EH (cell line): ENCODE measurements at places on chromosomes 2 and 18.
A peak's percentile ranks its signal among the peaks of the same experiment; 100 is the strongest.

DNA sequence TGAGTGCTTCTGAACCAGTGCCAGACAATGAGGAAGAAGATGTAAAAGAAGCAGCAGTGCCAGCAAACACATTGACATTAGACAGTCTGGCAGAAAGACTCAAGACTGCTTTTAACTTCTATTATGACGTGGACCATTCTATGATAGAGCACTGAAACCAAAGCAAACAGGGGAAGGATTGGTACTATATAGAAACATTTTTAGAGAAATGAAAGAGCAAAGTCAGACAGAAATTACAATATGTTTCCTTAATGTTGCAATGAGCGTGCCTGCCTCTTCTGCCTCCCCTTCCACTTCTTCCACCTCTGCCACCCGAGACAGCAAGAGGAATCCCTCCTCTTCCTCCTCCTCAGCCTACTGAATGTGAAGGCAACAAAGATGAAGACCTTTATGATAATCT, 39.7 kb downstream of the DHX57 start:
- no peak for DNase-seq

DNA sequence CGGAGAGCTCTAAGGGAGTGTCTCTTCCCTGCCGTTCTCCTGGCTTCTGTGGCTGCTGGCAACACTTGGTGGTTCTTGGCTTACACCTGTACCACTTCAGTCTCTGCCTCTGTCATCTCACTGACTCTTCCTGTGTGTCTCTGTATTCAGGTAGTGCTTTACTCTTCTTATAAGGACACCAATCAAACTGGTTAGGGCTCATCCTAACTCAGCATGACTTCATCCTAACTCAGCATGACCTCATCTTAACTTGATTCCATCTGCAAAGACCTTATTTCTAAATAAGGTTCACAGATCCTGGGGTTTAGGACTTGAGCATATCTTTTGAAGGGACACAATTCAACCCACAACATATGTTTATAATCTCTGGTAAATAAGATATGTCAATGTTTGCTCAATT, 51.6 kb upstream of the DSEL start:
- no peak for DNase-seq

DNA sequence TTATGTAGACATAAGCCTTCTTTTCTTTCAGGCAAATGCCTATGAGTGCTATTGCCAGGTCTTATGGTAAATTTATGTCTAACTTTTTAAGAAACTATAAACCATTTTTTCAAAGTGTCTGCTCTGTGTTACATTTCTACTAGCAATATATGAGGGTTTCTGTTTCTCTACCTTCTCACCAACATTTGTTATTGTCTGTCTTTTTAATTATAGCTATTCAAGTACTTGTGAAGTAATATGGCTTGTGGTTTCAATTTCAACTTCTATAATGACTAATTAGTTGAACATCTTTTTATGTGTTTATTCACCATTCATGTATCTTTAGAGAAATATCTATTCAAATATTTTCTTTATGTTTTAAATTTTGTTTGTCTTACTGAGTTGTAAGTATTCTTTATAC, 213.1 kb upstream of the MC4R start:
- DNase-seq: no peak

- DNase-seq: no peak
These were observed 39.5 kb downstream of the SPATS2L start for GRCh38 chr2:200345975-200346374.

GRCh38 chr2:219965287-219966194, 338.1 kb downstream of the SLC4A3 start:
- peak; percentile 57 for DNase-seq

GRCh38 chr18:70418546-70419311, 129.9 kb downstream of the SOCS6 start:
- DNase-seq: no peak

DNA sequence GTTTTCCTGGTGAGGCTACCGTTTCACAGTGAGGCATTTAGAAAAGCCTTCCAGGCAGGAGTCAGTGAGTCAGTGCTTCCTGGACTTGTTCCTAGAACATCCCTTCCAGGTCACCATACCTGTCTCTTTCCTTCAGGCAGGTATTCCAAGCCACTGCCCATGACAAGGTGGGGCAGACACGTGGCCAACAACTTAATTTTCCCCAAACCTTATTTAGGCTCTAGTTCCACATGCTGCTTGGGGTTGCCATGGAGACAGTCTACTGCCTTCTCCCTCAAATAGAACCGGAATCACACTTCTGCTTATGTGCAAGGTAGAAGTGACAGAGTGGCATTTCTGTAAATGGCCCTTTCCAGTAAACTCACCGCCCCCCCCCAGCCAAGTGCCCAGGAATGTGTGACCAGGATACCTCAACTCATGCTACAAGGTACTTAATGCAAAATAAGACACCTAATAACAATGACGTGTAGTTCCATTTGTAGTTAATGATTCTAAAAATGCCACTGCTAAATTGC, 258.3 kb downstream of the PRKCE start:
- DNase-seq: no peak

DNA sequence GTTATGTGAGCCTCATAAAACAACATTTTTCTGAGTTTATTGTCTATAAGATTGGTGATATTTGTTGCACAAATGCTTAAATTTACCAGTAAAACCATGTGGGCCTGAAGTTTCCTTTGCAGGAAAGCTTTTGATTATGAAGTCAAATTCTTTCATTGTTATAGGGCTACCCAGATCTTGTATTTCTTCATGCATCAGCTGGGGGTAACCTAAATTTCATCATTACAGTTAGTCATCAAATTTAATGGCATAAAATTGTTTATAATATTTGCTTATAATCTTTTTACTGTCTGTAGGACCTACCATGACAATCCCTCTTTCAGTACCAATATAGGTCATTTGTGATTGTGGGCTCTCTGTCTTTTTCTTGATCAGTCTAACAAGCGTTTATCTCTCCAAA, 47.8 kb downstream of the SMAD2 start:
- peak; percentile 47 for DNase-seq

DNA sequence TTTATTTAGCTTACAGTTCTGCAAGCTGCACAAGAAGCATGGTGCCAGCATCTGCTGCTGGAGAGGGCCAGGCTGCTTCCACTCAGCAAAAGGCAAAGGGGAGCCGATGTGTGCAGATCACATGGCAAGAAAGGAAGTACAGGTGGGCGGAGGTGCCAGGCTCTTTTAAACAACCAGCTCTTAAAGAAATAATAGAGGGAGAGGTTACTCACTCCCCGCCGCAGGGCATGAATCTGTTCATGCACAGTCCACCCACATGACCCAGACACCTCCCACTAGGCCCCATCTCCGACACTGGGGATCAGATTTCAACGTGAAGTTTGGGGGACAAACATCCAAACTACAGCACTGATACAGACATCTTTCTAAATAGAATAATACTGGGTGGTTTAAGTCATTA, 105.8 kb downstream of the MTCL1 start:
- peak; percentile 50 for DNase-seq

DNA sequence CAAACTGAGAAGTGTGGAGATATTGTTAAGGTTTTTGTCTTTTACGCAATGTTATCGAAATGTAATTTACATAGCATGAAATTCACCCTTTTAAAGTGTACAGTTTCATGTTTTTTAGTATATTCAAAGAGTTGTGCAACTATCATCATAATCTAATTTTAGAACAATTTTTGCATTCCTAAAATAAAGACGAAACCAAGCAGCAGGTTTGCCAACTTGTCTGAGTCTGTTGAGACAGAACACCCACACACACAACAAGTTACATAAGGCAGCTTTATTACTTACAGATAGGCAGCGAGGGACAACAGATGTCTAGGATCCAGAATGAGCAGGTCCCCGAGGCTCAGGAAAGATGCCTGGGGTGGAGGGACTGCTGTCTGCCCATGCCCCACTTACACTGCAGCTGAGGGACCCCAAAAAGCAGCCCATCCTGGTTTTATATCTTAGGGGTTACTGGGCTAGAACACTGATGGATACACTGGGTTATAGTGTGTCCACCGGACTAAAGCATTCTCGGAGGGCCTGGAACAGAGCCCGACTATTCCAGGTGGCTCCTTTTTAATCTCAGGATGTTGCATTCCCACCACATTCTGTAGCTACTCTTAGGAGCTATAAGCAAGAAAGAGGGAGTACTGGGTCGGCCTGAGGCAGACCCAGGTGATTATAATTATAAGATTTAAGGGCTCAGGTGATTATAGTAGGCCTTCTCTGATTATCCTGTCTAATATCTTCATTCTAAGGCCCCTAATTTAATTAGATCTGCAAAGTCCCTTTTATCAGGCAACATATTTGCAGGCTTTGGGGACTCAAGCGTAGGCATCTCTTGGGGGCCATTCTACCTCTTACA, 150.2 kb upstream of the DOK6 start:
- DNase-seq: peak; percentile 41

- no peak for DNase-seq
These were observed 46.6 kb upstream of the TMEM200C start for GRCh38 chr18:5941890-5942289.

DNA sequence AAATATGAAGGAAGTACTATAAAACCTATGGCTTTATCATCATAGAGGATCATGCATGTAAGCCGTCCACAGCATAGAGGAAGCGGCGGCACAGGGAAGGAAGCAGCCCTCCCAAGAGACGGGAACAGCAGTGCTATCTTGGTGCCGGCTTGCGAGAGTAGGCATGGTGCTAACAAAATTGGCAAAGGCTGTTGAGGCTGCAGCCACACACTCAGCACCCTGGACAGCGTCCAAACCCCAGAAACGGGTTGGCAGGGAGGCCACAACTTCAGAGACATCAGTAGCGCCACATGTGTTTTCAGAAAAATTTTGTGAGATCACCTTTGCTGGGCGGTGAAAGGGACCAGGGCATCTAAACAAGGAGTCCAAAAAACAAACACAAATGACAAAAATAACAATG, 37.7 kb downstream of the NETO1 start:
- peak; percentile 19 for DNase-seq

DNA sequence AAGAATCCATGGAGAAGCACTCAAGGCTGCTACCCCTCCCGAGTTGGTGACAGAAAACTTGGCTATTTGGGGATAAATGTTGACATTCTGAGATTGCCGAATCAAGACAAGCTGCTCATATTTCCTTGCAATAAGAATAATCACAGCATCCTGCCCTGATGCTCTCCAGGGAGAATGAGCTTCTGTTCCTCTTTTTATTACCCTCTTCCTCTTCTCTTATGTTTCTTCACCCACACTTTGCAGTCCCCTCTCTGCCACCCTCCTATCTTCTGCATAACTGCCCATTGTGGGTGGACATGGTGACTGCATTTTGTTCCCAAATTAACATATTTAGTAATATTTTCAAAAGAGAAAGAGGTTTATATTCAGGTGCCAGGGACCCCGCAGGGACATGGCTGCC, 11.9 kb upstream of the MSGN1 start:
- DNase-seq: no peak

- DNase-seq: no peak
These were observed 50.9 kb upstream of the GPD2 start for GRCh38 chr2:156385242-156385641.

DNA sequence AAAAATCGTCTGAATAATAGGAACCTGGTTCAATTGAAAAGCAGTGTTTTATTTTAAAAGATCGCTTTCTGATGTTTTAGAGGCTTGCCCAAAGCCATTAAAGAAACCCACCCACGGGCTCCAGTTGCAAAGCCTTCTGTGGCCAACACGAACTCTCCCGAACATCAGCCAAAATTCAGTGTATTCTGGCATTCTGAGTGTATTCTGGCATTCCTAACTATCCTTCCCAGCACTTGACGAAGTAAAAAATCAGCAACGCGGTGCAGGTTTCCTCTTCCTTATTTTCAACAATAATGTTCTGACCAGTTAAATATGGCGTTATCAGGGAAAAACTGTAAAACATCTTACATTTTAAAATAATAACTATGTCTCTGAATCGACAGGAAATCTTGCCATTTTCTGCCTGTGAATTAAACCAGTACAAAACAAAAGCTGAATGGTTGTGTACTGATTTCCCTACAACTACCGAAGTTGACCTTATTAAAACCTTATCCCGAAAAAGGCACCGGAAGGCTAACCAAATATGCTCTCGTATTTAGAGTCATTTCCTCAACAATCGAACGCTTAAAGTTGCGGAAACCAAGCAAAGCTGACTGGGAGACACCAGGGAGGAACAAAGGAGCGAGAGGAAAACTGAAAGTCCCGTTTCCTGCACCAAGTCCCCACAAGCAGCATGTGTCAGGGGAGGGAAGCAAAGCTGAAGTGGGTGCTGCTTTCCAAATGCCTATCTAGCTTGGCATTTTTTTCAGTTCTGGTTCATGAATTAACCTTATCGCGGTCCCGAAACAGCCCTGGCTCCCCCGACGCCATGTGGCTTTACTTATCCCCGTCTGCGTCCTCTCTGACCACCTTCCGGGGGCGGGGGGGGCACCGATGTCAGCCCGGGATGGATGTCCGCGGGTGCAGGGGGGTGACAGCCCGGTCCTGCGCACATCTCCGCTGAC, 44.3 kb downstream of the ZNF516 start:
- peak; percentile 83 for DNase-seq

- peak; percentile 59 for DNase-seq
These were observed 98.0 kb downstream of the MARCHF4 start for GRCh38 chr2:216274194-216274840.

- DNase-seq: no peak
These were observed 17.2 kb upstream of the TNP1 start for GRCh38 chr2:216877085-216877484.
